ENCODE measurements at places on chromosomes 1 and 21.
A peak's percentile ranks its signal among the peaks of the same experiment; 100 is the strongest.

DNA sequence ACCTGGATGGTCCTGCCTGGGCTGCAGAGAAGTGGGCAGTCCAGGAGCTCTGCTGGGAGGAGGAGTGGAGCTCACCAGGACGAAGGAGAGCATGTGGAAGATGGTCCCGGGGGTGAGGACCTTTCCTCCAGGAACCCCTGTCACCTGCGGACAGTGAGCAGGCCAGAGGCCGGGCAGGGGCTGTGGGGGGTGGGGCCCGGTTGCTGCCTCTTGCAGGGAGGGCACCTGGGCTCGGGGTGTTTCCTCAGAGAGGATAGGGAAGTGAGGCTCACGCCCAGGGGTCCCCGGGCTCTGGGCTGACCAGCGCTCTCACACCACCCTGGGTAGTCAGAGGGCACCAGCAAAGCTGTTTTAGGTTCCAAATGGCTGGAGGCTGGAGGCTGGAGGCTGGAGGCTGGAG lies 22.7 kb upstream of the PEX10 start:
- no peak for DNase-seq

GRCh38 chr1:202315576-202316168 lies 26.1 kb downstream of the UBE2T start:
- DNase-seq, result peak; percentile 79

DNA sequence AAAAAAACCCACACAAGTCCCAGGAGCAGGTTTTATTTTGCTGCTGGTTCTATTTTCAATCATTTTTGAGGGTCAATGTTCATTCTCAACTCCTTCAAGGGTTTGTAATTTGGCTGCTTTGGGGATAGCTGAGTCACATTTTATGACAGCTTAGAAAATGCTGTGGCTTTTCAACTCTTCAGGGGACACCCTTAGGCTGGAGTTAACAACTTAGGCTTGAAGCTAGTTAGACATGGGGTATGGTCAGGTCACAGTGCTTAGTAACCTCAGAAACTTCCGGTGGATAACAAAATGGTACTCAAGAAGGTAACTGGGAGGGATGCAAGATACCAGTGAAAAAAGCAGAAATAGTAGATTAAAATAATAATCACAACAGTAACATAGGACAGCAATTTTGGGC lies 308.8 kb downstream of the HHIPL2 start:
- DNase-seq, result no peak

DNA sequence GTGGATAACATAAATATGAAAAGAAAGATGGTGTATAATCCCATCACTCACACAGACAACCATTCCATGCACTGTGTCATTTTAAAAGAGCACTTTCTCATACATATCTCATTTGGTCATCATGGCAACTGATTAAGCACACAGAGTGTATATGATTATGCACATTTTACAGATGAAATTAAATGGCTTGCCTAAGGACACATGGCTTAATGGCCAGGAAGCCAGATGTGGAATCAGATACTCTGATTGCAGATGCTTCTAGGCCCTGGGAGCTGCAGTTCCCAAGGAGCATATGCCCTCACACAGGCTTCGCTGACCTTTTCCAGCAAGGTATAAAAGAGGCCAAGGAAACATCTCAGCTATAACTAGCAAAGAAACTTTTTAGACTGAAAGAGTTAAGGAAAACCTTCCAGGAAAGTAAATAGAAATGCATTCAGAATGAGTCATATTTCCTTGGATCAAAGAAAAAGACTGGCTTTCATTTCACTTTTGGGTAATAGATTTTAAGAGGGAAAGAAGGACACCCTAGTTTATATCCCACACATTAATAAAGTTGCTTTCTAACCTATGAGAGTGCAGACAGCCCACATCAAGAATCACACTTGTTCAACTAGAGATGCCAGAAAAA lies 19.6 kb upstream of the FAM89A start:
- no peak for DNase-seq

GRCh38 chr1:162421258-162422164 lies 9.6 kb upstream of the SH2D1B start:
- DNase-seq, result no peak

- DNase-seq, result no peak
These were observed 102.8 kb downstream of the RHOU start for GRCh38 chr1:228837817-228838716.

GRCh38 chr1:209238356-209238755 lies 345.2 kb upstream of the CAMK1G start:
- DNase-seq, result no peak

DNA sequence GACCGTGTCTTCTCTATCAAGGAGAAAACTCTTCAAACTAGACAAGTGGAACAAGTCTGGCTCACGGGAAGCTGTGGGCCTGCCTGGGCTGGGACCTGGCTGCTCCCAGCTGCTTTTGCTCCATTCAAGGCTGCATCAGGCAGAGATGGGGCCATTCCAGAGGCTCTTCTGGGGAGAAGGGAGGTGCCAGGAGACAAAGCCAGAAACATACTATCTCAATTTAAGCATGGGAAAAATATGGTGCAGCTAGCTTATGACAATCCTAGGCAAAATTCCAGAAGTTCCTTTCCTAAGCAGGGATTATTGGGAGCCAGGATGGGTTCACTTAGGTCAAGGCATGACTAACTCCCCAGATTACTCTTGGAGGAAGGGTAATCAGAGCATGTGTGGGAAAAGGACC lies 90.8 kb upstream of the SLC2A1 start:
- no peak for DNase-seq

DNA sequence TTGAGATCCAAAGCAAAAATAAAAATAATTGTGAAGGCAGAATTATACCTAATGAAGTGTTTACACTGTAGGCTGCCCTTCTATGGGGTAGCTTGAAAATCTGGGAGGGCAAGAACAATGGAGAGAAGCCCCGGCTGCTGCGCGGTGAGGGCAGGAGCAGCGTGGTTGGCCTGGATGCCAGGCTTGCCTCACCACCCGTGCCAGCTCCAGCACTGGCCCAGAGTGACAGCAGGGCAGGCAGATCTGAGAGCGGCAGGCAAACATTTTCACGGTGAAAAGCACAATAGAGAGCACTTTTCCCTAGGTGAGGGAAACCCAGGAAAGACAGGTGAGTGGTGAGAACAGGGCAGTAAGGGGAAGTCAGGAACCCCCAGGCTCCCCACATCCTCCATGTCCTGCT lies 1.4 kb downstream of the PROK1 start:
- DNase-seq, result no peak
